GM23338 (cell line): ENCODE measurements at places on chromosomes 11 and 22. TPM values are rescaled to one million over a fixed set of nuclear protein-coding genes. Genes with fewer than 3 reads are reported as not detected.

DNA sequence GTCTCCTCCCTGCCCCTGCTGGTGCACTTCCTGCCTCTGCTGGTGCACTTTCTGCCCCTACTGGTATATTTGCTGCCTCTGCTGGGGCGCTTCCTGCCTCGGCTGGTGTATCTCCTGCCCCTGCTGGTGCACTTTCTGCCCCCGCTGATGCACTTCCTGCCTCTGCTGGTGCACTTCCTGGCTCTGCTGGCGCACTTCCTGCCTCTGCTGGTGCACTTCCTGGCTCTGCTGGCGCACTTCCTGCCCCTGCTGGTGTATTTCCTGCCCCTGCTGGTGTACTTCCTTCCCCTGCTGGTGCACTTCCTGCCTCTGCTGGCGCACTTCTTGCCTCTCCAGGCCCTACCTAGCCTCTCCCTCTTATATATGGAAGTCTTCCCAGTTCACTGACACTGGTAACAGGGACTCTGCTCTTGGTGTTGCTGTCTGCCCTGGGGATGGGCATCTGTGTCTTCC, 10.1 kb downstream of the MTFP1 start:
- DNase-seq = no peak

DNA sequence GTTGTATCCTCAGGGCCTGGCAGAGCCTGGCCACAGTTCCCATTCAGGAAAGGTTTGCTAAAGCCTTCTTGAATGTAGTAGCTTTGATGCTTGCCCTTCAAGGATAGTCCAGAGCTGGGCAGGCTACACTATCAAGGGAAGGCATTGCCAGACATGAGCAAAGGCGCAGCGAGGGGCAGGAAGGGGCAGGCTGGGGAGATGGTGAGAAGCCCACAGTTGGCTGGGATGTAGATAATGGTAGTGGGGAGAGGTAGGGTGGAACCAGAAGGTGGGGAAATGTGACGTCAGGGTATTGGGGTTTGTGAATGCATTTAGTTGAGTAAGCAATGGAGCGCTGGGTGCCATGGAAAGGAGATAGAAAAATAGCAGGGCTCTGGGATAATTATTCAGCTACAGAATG, 28.6 kb downstream of the LRRC32 start:
- no peak for DNase-seq

DNA sequence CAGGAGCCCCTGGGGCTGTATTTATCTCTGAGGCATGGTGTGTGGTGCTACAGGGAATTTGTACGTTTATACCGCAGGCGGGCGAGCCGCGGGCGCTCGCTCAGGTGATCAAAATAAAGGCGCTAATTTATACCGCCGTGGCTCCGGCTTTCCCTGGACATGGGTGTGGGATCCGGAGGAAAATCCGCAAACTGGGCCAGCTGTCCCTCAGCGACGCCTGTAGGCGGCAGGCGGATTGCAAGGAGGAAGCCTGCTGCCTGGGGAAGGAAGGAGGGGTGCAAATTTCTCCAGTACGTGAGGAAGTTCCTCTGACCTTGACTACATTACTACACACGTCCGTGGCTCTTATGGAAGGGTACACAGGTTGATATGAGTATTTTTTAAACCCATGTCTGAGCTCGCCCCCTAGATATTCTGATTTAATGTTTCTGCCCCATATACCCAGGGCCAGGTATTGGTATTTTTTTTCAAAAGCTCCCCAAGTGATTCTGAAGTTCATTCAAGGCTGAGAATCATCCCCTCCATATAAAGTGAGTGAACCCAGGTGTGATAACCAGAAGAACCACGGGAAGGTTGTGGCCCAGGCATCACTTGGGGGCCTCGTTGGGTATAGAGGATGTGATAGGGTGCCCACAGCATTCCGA, 2.8 kb downstream of the MYOD1 start:
- DNase-seq = peak; percentile 82

- DNase-seq = no peak
Observed at GRCh38 chr22:35528927-35529326, 11.7 kb upstream of the RASD2 start.

GRCh38 chr11:44171518-44171917, 76.0 kb downstream of the EXT2 start:
- DNase-seq = peak; percentile 32

DNA sequence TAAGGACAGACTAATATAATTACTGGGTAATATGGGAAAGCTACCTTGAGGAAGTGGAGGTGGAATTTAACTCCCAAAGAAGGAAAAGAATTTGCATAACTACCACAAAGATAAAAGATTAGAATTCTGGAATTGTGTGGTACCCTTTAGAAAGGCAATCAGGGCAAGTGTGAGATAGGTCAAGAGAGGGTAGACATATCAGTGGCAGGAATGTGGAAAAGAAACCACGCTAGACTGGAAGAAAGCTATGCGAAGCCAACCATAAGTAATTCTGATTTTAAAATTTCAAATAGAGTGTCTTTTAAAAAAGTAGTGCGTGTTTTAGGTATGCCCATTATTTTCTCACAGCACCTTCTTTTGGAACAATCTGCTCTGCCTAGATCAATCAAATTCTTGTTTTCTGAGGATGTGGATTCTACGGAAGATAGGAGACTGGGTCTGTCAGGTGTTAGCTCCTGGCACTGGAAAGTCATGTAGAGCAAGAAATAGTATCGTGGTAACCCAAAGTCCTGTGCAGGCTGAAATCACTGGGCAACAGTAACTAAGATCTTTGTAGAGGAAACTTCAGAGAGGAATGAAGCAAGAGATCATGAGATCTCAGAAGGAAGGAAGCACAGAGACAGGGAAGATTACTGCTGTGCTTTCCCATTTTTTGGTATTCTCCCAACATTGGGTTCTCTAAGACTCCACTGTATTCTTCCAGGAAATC, 111.3 kb upstream of the MTMR2 start:
- DNase-seq = no peak

SLC17A6 gene
- 0.31 and 0.38 TPM in 2 replicates for polyA plus RNA-seq

C11orf91 gene
- polyA plus RNA-seq = not detected in 2 replicates
